Hindlimb muscle (tissue), 1 donor: ENCODE measurements at places on chromosomes 6 and 20.

DNA sequence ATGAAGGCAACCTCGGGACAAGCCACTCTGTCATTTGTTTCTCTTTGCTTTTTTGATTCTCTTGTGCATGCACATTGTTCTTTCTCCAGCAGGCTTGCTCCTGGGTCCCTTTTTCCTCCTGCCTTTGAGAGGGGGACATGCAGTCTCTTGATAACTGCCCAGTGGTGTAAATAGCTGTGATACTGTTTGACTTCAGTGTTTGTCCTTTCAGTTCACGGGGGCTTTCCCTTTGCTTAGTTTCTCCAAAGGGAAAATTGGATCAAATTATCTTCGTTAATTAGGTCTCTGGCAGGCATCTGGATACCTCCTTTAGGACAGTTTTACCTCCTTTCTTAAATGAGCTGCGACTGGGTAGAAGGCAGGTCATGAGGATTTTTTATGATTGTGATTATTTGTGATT is 41.5 kb downstream of the RALGAPB start:
- no peak for DNase-seq

DNA sequence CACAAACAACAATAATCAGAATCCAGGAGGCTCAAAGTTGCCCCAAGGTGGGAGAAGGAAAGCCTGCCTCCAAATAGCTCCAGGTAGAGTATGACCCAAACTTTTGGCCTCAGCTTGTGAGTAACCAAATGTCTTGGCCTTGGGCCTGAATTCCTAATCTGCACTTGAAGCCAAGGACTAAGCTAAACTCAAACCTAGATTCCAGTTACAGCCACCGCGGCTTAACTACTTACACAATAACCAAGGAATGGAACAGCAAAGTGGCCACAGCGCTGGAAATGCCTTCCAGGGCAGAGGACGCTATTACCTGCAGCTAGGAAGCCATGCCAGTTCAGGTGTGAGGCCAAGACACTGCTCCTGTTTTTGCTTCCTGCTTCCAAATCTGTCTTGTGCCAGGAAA is 4.6 kb downstream of the NINL start:
- no peak for DNase-seq

DNA sequence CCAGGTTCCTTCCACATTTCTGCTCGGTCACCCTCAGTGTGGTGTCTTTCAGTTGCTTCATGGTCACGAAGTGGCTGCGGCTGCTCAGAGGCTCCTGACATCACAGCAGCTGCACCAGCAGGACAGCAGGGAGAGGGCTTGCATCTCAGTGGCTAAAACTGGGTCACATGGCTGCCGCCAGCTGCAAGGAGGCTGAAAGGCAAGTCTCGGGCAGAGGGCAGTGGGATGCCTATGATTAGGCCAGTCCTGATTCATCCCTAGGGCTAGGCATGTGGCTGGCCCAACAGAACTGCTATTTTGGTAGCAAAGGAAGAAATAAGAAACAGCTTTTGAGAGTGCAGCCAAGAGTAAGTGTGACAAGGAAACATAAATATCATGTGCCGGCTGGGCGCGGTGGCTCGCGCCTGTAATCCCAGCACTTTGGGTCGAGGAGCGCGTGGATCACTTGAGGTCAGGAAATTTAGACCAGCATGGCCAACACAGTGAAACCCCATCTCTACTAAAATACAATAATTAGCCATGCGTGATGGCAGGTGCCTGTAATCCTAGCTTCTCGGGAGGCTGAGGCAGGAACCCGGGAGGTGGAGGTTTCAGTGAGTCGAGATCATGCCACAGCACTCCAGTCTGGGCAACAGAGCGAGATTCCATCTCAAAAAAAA is 46.6 kb downstream of the RBM38 start:
- DNase-seq, result no peak

- DNase-seq, result no peak
These were observed 68.1 kb upstream of the SLC22A16 start for GRCh38 chr6:110544472-110544871.

- no peak for DNase-seq
These were observed 142.8 kb downstream of the SMOC2 start for GRCh38 chr6:168583821-168584220.
